Karpas-422 (cell line): ENCODE measurements at places on chromosomes 11 and 22. TPM values are rescaled to one million over a fixed set of nuclear protein-coding genes. Genes with fewer than 3 reads are reported as not detected.
A peak's percentile ranks its signal among the peaks of the same experiment; 100 is the strongest.

- DNase-seq = peak; percentile 57
Observed at GRCh38 chr22:27197618-27198017, 540.2 kb downstream of the MIAT start.

DNA sequence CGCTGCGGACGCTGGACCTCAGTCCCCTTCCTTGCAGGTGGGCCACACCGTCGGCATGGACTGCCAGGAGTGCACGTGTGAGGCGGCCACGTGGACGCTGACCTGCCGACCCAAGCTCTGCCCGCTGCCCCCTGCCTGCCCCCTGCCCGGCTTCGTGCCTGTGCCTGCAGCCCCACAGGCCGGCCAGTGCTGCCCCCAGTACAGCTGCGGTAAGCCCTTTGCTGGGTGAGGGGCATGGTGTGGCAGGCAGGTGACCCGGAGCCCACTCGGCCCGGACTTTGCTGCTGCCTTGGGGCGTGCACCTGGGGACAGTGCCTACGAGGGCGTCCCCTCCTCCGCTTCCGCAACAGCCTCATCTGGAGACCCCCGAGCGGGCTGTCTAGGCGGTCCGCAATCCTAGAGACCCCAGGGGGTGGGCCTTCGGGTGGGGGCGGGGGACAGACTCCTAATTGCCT is 25.4 kb upstream of the MUC5B start:
- DNase-seq = no peak

DNA sequence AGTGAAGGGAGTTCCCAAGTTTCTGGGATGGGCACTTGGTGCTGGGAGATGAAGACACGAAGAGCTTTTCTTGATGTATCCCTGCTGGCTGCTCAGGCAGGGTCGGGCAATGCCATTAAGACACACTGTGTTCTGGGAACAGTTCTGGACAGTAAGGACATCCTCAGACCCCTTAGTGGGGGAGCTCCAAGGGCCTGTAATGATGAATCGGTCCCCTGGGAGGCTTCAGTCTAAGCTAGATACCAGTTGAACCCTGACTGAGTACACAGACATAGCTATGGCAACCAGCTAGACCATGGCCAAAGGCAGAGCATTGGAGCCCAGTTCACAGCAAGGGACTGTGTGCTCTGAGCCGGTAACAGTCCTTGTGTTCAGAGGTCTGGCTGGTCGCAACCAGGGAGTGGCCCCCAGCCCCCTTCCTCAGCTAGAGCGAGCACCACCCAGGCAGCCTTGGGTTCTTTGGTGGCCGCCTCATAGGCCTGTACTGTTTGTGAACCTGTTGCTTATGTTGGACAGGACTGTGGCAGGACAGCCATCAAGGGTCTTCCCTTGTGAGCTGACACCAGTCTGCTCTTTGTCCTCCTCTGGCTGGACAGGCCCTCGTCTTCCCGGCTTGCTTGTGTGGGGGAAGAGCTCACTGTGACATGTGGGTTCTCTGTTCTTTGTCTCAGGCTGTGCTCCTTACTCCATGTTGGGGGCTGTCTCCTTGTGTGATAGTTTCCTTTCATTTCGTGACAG is 25.0 kb downstream of the MED15 start:
- DNase-seq = no peak

- DNase-seq = no peak
Observed at GRCh38 chr11:76491644-76492043, 46.8 kb downstream of the EMSY start.

GRCh38 chr22:50610041-50610451 is 9.5 kb downstream of the MAPK8IP2 start:
- DNase-seq = no peak

- DNase-seq = no peak
Observed at GRCh38 chr11:122096272-122097112, 19.5 kb downstream of the BLID start.

DNA sequence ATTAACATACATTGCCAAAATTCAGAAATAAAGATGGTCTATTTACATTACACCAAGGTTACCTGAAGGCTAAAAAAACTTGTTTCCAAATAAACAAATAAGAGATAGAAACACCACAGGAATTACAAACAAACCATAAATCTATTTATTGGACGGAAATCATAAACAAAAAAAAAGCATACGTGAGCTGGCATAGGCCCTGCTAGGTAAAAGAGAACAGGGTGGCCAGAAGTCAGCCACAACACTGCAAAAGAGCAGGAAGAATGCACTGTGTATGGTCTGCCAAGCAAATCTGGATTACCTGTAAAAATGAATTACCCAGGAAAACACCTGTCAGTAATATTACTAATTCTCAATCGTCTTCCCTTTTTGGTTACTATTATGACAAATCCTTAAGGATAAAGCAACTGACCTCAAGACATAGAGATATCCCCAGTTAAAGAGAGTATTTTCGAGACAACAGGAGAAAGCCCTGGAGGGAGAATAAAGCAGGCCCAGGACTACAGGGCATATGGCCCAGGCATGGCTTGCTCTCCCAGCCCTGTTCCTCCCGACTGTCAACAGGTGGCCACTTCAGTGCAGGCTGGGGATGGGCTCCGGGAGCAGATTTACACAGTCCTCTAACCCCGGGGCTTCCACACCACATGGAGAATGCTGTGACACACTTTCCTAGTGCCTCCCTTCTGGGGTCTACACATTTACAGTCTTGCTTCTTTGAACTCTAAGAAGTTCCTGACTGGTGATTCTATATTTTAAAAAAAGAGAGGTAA is 18.0 kb downstream of the PPP2R1B start:
- DNase-seq = no peak

- DNase-seq = peak; percentile 89
Observed at GRCh38 chr11:66289548-66290329, 796 bp upstream of the YIF1A start.

DNA sequence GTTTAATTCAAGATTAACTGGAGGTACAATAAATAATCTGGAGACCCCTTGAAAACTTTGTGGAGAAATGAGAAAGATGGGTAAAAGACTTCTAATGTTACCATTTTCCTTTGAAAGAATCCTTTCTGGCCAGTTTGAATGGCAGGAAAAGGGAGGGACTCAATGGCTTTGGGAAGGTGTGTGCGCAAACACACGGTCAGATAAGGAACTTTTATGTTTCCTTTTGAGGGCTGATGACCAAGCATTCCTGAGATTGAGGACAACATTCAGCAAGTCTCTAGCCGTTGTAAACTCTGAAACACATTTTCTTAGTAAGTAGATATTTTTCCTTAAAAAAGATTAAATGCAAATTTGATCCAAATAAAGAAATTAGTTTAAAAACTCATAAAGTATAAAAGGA is 909.7 kb upstream of the TENM4 start:
- DNase-seq = no peak

SLC43A3 gene
- 56.6 and 69.3 TPM in 2 replicates for total RNA-seq

LSP1 gene
- 46.9 and 115 TPM in 2 replicates for total RNA-seq

HTR3A gene
- 242 and 254 TPM in 2 replicates for total RNA-seq
